Vein endothelial cell (primary cell): ENCODE measurements at places on chromosomes 13 and 19. TPM values are rescaled to one million over a fixed set of nuclear protein-coding genes. Genes with fewer than 3 reads are reported as not detected.

KLC3 gene
- 0.33 TPM in 1 of 2 replicates, not detected in the other for total RNA-seq

PODNL1 gene
- under 0.01 and 0.19 TPM in 2 replicates for total RNA-seq

RETN gene
- total RNA-seq, result not detected in 2 replicates

CYP2A13 gene
- not detected in 2 replicates for total RNA-seq

URAD gene
- total RNA-seq, result not detected in 2 replicates

ZNF177 gene
- total RNA-seq, result 0.98 and 1.3 TPM in 2 replicates

B3GNT8 gene
- total RNA-seq, result 5.1 and 5.9 TPM in 2 replicates

CD79A gene
- total RNA-seq, result 0.33 TPM in 1 of 2 replicates, not detected in the other

CHMP2A gene
- 74.3 and 84.6 TPM in 2 replicates for total RNA-seq

KLK7 gene
- total RNA-seq, result not detected in 2 replicates

LRP3 gene
- 4.9 and 10.4 TPM in 2 replicates for total RNA-seq

XPO4 gene
- total RNA-seq, result 29.7 and 35.1 TPM in 2 replicates

RFXAP gene
- total RNA-seq, result 2.3 TPM in 2 replicates

KIR3DL2 gene
- not detected in 2 replicates for total RNA-seq

KLK8 gene
- total RNA-seq, result not detected in 2 replicates

COL4A1 gene
- 997 and 1,365 TPM in 2 replicates for total RNA-seq

PNMA8A gene
- total RNA-seq, result under 0.01 and 0.10 TPM in 2 replicates

CYP2A6 gene
- total RNA-seq, result not detected in 2 replicates

ZNF418 gene
- total RNA-seq, result 2.9 and 3.6 TPM in 2 replicates

ERICH6B gene
- total RNA-seq, result not detected in 2 replicates

ZNF814 gene
- total RNA-seq, result 4.2 and 11.1 TPM in 2 replicates

UHRF1 gene
- total RNA-seq, result 19.3 and 32.4 TPM in 2 replicates

INSL3 gene
- not detected in 2 replicates for total RNA-seq

SYNGR4 gene
- not detected in 2 replicates for total RNA-seq

SIGLEC12 gene
- total RNA-seq, result not detected in 2 replicates

MEF2B gene
- total RNA-seq, result 0.33 TPM in 1 of 2 replicates, not detected in the other

ZNF101 gene
- total RNA-seq, result 6.9 and 14.7 TPM in 2 replicates

DBP gene
- total RNA-seq, result 0.57 and 2.0 TPM in 2 replicates
